ENCODE measurements at places on chromosomes 7 and 10.

GRCh38 chr10:109975244-109976190 is 32.3 kb upstream of the ADD3 start:
- DNase-seq, result no peak

GRCh38 chr7:38796626-38797501 is 112.1 kb downstream of the VPS41 start:
- DNase-seq, result no peak

DNA sequence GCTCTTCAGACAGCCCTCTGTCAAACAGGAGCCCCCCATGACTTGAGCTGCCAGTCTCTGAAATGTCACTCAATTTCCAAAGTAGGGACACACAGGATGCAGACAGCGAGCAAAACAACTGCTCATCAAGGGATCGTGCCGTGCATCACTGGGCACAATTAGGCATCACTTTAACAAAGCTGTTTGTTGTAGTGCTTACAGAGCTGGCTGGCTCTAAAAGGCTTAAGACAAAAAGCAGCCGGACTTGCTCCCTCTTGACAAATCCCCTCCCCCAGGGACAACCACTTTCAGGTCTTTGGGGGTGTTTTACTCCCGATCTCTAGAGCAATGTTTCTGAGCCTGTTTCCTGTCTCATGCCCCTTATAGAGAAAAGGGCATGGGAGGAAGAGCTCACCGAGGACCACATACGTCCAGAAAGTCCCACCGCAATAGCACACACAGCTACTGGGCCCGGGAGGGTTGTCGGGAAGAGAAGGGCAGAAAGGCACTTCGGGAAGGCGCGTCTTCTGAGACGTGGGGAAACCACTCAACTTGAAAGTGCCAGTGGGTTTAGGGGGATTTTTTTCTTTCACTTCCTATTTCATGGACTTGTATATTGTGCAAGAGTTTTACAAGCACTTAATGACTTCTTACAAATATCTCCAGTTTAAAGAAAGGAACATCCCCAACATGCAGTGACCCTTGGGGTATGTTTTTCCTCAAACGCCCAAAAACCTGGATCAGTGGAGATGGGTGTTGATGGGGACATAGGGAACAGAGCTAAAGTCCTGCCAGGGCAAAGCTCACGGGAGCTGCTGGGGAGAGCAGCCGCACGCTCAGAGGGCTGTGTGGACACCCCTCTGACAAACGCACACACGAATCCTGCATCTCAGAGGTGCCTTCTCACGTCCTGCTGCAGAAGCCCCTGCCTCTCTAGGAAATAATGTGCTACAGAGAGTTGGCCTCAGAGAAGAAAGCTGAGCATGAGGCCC is 27.1 kb downstream of the LRRC20 start:
- DNase-seq, result no peak

GRCh38 chr7:134014935-134015334 is 112.2 kb upstream of the LRGUK start:
- DNase-seq, result no peak

GRCh38 chr7:84633-85020 is 107.7 kb upstream of the FAM20C start:
- DNase-seq, result no peak

GRCh38 chr7:114295522-114295921 is 119.1 kb upstream of the FOXP2 start:
- no peak for DNase-seq

DNA sequence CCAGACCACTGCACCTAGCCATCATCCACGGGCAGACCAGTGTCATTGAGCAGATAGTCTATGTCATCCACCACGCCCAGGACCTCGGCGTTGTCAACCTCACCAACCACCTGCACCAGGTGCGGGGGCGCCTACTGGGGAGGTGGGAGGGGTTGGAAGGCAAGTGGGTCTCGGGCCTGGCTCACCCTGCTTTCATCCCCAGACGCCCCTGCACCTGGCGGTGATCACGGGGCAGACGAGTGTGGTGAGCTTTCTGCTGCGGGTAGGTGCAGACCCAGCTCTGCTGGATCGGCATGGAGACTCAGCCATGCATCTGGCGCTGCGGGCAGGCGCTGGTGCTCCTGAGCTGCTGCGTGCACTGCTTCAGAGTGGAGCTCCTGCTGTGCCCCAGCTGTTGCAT is 4.6 kb downstream of the NFKB2 start:
- DNase-seq, result no peak

DNA sequence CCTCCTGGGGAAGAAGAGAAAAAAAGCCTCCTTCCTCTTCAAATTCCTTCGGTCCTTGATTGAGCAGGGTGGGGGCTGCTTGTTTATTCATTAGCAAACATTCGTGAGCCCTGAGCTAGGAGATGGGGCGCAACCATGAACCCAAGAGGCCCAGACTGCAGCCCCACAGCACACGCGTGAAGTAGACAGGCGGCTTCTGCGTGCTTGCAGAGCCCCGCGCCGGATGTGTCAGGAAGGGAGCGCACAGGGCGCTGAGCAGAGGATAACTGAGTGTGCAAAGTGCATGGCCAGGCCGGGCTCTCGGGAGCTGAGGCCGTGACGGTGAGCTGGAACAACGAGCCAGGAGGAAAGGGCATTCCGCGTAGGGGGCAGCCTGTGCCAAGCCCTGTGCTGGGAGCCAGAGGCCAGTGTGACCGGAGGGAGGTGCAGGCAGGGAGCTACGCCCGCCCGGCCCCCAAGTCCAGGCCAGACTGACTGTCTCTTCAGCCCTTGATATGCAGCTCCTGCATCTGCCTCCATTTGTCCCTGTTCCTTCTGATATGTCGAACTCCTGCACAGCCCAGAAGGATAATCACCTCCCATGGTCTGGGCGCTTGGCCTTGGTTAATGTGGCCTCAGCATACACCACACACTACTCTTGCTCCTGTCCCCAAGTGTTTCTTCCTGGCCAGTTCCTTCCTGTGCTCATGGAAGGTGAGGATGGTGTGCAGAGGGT is 4.6 kb downstream of the FOXL3 start:
- no peak for DNase-seq

- no peak for DNase-seq
Measured at GRCh38 chr10:33112831-33113455, 154.9 kb upstream of the ITGB1 start.

DNA sequence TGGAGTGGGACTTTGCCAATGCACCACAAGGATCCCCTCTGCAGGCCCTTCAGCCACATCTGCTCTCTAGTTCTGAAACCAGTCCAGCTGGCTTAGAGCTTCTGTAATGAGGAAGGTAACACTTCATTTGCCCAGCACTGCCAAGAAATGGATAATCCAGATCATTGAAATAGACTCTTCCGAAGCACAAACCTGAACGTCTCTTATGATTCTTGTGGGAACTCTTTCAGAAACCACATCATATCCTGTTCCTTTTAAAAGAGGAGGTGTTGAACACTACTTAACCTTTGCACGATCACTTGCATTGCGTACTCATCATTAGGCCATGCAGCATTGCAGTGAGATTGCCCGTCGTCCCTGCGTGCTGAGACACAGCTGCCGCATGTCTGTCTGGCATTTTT is 25.8 kb upstream of the PLPP4 start:
- DNase-seq, result no peak

GRCh38 chr10:115355162-115355760 is 262.1 kb downstream of the ATRNL1 start:
- no peak for DNase-seq

GRCh38 chr10:93069245-93069561 is 4.5 kb upstream of the CYP26A1 start:
- DNase-seq, result no peak

DNA sequence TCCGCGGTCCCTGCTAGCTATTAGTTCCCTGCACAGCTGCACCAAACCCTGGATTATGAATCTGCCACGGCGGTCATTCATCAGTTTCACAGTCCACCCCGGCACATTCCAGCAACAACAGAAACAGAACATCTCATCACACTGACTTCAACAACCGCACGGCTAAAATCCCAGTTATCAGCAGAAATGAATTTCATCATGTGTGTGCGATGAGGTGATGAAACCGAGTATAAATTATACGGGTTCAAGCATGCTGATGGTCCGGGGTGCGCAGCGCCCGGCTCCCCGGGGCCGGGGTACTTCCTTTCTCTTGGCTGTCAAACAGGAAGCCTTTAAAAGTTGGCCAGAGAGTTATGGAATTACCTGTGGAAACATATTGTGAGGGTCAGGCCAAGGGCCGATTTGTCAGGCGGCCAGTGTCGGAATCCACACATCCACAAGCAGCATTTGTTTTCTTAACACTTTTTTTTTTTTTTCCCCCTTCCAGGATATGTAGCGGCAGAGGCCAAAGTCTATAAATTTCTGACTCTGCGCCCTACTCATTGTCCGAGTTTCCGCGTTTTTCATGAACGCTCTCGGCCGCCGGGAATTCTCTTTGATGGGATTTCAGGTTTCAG is 420.9 kb upstream of the MGMT start:
- DNase-seq, result no peak

Measured in dorsolateral prefrontal cortex (tissue), 122 donors.